NCI-H446 treated with DMSO at 0.1 percent for 48 hours (cell line): ENCODE measurements at places on chromosomes 6 and 20.

GRCh38 chr6:154534531-154534930, 24.0 kb upstream of the CNKSR3 start:
- no peak for DNase-seq

DNA sequence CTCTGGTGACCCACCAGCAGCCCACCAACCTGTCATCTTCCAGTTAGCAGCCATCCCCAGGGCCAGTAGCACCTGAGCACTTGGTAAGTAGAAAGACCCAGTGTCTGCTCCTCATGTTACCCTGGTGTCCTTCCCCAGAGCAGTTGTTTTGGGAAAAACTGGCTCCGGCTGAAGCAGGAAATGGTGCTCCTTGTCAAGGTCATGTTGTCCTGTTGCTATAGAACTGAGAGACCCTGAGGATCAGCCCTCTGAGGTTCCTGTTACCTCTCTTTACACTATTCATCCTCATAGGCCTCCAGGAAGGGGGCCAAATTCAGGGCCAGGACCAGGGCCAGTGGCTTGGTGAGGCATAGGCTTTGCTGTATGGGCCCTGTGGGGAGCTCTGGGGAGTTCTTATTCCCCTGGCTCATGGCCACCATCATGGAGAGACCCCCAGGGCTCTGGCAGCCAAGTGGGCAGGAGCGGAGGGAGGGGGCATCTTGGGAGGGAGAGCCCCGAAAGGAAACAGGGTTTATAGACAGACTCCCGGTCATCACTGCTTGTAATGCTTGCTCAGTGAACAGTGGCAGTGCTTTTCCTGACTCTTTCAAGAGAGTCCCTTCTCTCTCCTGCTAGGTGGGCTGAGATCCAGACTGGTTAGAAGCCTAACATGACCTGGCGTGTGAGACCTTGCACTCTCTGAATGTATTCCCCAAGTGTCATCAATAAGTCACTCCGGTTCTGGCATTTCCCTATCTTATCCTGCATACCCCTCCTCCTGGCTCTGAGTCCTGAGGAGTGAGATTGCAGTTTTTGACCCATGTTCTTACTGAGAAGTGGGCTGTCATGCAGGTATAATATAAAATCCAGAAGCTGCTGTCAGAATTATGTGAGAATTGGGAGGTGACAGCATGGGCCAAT, 50.7 kb downstream of the PPARD start:
- DNase-seq = no peak

- no peak for DNase-seq
Measured at GRCh38 chr6:147246853-147247635, 42.8 kb downstream of the STXBP5 start.

- no peak for DNase-seq
Measured at GRCh38 chr6:52253494-52253893, 9.2 kb upstream of the IL17F start.

DNA sequence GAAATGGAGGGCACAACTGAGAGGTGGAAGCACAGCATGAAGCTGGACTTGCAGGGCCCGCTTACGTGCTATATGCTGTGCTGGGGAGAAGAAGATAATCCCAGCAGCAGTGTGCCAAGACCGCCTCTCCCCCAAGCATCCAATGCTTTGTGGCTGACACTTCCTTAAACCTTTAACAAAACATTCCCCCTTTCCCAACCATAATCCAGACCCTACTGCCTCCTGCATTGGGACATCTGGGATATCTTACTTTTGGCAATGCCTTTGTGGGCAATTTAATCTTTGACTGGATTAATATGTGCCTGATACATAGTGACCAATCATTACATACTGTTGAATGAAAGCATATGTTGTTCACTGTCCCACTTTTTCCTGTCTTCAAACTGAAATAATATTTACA, 3.1 kb upstream of the TENT5A start:
- no peak for DNase-seq

- no peak for DNase-seq
Measured at GRCh38 chr6:52087498-52087999, at the start of gene PKHD1. TSS of gene PKHD1 (minus strand) at chr6:52087613. CDS start at chr6:52084933, 2,680 bp downstream.

- no peak for DNase-seq
Measured at GRCh38 chr20:11496380-11496779, 421.3 kb upstream of the BTBD3 start.

DNA sequence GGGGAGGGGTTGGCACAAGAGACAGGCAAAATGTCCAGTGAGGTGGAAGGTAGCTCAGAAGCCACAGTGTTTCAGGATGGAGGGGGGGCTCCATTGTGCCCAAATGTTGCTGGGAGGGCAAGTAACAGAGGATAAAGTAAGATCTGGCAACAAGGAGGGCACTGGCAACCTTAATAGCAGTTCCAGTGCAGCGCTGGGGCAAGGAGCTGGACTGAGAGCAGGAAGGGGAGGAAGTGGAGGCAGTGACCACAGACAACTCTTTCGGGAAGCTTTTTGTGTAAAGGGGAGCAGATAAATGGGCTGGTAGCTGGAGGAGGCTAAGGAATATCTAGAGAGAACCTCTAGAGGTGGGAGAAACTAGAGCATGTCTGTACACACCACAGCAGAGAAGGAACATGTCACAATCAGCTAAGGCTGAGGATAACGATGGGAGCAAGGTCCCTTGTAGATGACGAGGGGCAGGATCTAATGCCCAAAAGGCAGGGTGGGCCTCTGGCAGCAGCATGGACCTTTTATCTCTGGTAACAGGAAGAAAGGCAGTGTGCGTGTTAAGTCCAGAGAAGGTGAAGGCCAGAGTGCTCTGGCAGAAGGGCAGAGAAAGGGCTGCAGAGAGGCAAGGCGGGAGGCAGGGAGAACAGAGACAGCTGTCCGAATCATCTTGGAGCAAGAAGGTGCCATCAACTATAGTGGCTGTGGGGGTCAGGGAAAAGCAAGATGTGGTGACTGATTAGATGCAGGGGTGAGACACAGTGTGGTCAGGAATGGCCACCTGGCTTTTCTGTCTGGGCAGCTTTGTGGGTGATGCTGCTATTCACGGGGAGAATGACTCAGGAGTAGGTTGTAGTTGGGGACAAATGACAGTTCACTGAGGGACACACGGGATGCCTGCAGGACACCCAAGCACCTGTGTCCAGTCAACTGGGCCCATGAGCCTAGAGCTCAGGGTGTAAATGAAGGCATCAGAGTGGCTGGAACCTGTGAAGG, 17.4 kb downstream of the TMEM242 start:
- DNase-seq = no peak

DNA sequence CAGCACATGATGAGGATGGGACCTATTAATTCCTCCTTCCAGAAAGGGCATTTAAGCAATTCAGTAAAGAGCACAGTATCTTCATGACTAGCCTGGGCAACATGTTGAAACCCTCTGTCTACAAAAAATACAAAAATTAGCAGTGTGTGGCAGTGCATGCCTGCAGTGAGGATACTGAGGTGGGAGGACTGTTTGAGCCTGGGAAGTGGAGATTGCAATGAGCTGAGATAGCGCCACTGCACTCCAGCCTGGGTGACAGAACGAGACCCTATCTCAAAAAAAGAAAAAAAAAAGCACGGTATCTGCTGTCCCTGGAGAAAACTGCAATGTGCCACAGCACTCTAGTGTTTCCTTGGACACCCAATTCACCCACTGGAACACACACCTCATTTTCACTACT, 18.4 kb downstream of the SAMD3 start:
- no peak for DNase-seq

DNA sequence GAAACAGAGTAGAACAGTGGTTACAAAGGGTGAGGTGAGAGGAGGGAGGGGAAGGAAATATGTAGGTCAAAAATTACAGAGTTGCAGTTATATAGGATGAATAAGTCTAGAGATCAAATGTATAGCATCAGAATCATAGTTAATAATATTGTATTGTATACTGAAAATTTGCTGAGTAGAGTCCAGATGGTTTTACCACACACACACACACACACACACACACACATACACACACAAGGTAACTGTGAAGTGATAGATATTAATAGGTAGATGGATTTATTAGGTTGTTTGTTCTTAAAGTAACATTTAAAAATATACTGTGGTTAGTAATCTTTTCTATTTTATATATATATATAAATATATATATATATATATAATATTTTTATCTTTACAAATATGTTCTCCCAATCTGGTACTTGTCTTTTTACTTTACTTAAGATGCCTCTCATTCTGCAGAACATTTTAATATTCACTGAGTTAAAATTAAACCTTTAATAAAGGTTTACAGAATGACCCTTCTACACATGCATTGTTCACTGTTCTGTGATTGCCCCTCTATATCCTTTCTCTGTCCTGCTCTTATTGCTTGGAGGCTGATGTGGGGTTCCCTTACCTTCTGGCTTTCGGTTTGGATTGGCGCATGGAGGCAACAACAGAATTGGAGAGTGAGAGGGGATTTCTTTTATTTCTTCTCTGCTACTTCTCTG, 408 bp downstream of the PTCHD4 start:
- DNase-seq = no peak

- DNase-seq = no peak
Measured at GRCh38 chr6:75748743-75749538, at the start of gene MYO6. TSS of gene MYO6 (plus strand) at chr6:75749239. CDS start at chr6:75817548, 68,309 bp downstream.

DNA sequence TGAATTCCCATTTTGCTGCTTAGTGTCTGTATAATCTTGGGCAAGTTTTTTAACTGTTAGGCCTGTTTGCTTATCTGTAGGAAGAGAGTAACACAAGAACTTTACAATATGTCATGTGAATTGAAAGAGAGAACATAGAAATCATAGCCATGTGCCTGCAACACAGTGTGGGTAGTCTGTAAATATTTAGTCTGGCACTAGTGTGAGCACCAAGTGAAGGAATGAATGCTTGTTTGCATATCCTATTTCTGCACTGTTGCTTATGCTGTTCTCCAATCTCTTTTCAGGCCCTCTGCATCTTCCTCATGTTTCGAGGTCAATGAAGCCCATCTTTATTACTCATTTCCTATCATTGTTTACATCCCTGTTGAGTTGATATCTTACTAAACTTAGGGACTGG, 49.2 kb downstream of the CBFA2T2 start:
- no peak for DNase-seq

DNA sequence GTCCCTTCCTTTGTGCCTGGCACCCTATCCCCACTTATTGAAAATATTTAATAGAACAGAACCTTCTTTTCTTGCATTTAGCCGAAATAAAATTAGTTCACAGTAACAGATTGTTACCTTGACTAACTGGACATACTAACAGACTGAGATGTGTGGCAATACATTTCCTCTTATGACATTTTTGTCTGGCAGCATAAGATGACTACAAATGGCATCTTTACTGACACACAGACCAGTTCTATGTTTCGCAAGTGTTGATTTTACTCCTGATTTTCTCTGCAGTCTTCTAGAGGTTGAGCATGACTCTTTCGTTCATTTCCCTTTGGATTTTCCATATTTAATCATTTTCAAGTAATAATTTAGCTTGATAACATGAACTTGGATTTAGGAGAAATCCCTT, 474.6 kb downstream of the CBLN4 start:
- DNase-seq = no peak
